ENCODE measurements at places on chromosomes 12 and 14.

- no peak for DNase-seq
These were observed 11.6 kb downstream of the RAP1B start for GRCh38 chr12:68622250-68622649.

GRCh38 chr12:24522736-24523135 is 426.2 kb downstream of the BCAT1 start:
- no peak for DNase-seq

DNA sequence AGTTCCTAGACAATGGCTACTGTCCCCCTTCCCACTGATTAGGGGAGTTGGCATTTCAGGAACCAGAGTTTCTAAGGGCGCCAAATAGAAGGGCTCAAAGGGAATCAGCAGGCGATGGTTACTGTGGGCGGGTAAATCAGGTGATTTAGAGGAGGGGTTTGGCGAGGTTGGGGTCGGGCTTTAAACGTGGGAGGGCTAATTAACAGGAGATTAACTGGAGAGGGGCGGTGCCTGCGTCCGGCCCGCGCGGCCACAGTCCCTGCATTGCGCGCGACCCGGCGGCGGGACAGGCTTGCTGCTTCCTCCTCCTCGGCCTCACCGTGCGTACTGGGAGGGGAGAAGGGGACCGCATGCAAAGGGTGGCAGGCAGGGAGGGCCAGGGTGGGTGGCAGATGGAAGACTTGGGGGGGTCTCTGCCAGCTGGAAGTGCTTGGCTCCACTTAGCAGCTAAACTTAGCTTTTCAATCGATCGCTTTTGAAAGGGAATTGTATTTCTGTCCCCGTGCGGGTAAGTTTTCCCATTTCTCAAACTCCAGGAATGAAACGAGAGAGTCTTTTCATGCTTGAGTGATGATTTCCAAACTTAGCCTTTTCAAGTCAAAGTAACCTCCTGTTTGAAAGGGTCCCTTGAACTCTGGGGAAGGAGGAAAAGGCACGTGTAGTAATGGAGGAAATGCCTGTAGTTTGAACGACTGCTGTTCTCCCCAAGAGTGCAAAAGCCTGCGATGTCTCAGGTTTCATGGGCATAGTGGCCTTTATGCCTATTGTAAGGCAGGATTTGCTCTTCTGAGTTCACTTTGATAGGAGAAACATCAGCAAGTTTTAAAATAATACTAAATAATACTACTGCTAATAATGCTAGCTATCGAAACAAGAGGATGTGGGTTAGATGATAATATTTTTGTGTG is at the start of gene MGST1:
Gene MGST1, plus strand, starts transcription at position 255 of the 908 bp plus-strand sequence. CDS start 6,608 bp downstream, outside the sequence.
- DNase-seq = peak; percentile 67

DNA sequence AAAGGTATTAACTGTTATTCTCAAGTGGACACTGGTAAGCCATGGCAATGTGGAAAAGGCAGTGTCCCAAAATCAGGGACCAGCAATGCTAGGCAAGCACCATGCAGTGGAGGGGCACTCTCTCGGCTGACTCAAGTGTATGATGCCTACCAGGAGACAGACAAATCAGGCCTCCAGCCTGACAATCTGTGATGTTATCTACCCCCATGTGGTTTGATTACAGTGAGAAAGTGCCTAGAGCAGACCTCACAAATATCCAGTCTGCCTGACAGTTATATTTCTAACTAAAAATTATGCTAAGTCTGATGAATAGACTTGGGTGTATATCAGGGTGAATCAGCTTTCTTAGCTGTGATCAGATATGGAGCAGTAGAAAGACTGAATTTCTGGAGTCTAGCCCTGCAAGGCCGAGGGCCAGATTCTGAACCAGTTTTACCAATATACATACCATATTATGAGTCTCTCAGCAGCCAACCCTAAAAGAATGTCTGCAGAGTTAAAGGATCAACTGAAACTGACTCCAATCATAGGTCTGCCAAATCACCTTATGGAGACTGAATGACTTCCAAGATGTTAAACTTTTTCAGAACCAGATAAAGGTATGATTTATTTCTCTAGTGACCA is 3.2 kb downstream of the PLBD1 start:
- no peak for DNase-seq

- no peak for DNase-seq
These were observed 2.7 kb downstream of the PPP4R4 start for GRCh38 chr14:94176808-94177207.

- no peak for DNase-seq
These were observed 39.8 kb downstream of the TBK1 start for GRCh38 chr12:64491718-64492117.

GRCh38 chr12:103793046-103793445 is 48.0 kb downstream of the NT5DC3 start:
- no peak for DNase-seq

GRCh38 chr14:88229428-88229827 is 93.6 kb downstream of the KCNK10 start:
- no peak for DNase-seq

GRCh38 chr12:119728444-119728745 is 60.5 kb downstream of the PRKAB1 start:
- no peak for DNase-seq

GRCh38 chr14:105220699-105221597 is 27.4 kb upstream of the BTBD6 start:
- peak; percentile 9 for DNase-seq

DNA sequence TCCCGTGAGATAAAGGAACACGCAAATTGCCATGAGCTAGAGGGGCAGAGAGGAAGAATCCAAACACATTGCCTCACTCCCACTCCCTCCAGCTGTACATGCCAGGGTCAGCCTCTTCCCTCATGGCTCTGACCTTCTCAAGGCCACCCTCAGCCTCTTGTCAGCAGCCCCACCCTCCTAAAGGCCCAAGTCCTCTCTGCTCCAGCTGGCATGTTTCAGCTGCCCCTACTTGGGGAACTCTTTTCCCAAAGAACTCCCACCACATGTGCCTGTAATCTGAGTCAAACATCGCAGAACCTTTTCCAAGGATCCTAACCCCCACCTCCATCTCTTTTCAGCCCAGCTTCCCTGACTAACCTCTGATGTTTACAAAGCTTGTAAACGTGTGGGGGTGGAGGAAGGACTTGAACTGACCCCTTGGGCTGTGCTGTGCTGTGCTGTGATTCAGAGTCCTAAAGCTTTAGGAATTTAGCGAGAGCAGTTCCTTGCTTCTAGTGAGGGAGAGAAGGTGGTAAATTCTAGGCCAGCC is 7.3 kb upstream of the CACNB3 start:
- DNase-seq = no peak

DNA sequence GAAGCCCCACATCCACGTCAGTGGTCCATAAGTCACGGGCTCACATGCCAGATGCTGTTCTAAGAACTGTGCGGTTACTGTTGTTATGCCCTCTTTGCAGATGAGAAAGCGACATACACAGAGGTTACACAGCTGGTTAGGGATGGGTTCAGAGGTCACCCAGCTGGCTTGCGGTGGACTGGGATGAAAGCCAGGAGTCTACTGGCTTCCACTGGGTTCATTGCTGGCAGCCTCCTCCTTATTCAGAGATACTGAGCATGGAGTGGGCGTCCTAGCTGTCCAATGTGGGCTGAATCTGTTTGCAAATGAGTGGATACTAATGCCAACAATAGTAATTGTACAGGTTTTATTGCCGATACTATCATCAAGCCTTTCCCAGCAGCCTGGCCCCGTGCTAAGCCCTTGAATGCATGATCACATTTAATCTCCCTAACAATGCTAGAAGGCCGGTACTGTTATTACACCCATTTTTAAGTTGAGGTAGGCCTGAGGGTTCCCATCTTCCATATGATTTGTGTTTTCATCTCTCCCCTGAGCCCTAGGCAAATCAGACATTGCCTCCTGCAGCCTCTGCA is 129.1 kb downstream of the PLXNC1 start:
- no peak for DNase-seq

- no peak for DNase-seq
These were observed 7.7 kb upstream of the PPTC7 start for GRCh38 chr12:110590806-110591326.

DNA sequence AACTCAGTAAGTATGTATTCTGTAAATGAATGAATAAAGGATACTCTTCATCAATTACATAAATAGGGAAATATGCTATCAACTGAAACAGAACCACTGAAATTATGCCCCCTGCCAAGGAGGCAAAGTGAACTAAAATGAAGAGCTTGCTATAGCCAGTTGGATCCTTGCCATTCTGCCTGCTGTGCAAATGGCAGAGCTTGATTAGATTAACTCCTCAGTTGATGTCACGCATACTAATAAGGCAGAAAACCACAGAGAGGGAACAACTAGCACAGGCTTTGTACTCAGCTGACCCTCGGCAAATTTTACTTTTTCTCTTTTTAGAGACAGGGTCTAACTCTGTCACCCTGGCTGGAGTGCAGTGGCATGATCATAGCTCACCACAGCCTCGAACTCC is 36.7 kb upstream of the FERMT2 start:
- no peak for DNase-seq

DNA sequence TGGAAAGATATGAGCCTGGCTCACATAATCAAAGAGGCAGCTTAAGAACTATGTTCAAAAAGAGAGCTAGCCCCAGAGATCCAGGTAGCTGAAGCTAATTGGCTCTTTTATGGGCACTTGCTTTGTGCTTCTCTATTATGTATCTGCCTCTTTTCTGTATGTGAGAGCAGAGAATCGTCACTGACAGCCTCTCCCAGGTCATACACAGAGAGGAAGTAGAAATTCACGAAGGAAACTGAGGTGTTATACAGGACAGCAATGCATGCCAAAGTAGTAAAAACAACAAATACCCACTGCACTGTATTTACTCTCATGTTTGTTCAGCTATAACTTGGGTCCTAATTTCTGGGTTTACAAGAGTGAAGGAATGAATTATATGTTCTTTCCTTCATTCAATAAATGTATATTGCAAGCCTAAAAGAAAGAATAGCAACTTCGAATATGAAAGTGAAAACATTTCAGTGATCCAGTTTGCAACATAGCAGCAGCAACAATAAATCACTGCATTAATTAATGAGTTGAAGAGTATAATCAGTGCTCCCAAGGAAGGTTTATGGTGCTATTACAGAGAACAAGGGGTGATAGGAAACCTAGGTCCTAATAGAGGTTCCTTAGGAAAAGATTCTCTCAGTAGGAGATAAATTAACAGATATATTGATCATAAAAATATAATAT is 47.1 kb upstream of the ATXN7L3B start:
- no peak for DNase-seq

DNA sequence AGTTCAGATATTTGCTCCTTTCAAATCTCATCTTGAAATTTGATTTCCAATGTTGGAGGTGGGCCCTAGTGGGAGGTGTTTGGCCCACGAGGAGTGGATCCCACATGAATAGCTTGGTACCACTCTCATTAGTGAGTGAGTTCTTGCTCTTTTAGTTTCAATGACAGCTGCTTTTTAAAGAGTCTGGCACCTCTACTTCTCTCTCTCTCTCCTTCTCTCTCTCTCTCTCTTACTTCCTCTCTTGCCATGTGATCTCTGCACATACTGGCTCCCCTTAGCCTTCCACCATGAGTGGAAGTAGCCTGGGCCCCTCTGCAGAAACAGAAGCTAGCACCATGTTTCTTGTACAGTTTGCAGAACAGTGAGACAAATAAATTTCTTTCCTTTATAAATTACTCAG is 25.1 kb downstream of the GPR65 start:
- DNase-seq = no peak

- no peak for DNase-seq
These were observed 51.9 kb upstream of the TSPAN11 start for GRCh38 chr12:30874455-30875321.

DNA sequence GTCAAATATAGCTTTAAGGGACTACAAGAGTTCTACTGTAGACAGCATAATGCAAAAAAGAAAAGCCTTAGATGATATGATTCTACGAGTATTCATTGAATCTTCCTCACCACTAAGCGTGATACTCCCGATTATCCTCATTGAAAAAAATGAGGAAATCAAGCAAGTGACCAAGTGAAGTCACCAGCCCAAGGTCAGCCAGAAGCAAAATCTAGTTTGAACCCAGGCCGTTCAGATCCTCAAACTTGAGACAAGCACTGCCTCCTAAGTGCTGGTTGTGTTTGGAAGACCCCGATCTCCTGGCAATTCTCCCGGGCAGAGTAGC is 845 bp downstream of the GIT2 start:
- DNase-seq = no peak
